ENCODE measurements at places on chromosomes 12 and 14. TPM values are rescaled to one million over a fixed set of nuclear protein-coding genes. Genes with fewer than 3 reads are reported as not detected.

DNA sequence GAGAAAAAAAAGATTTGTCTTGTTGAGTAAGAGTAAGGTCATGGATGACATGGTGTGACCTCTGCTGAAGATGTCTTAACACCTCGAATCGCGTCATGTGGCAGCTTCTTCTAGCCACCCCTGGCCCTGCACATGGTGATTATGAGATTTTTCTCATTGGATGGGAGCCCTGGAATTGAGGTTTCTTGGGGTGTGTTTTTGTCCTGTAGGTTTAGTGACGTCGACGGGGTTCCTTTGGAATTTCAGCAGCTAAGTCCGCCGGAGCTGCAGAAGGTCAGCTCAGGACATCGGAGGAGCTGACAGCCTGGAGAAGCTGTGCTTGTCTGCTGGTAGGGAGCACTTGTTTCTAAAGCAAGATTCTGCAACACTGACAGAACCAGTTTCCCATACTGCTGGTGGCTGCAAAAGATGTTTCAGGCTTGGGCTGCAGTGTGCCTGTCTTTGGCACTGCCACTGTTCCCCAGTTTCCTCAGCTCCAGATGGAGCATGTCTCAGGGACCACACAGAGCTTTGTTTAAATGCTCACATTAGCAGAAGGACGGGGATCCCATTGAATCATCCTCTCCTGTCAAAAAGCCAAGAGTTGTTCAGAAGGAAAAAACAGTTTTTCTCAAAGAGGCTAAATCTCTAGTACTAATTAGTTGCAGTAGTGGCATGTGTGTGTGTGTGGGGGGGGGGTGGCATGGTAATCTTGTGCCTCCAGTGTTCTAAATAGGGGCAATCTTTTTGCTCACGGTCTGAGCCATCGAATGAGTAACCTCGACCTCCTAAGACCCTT lies 5.2 kb upstream of the FOS start:
- DNase-seq: no peak

- no peak for DNase-seq
Measured at GRCh38 chr14:37972941-37973887, 234.5 kb upstream of the SSTR1 start.

- no peak for DNase-seq
Measured at GRCh38 chr12:114924946-114925475, 241.0 kb upstream of the TBX3 start.

DNA sequence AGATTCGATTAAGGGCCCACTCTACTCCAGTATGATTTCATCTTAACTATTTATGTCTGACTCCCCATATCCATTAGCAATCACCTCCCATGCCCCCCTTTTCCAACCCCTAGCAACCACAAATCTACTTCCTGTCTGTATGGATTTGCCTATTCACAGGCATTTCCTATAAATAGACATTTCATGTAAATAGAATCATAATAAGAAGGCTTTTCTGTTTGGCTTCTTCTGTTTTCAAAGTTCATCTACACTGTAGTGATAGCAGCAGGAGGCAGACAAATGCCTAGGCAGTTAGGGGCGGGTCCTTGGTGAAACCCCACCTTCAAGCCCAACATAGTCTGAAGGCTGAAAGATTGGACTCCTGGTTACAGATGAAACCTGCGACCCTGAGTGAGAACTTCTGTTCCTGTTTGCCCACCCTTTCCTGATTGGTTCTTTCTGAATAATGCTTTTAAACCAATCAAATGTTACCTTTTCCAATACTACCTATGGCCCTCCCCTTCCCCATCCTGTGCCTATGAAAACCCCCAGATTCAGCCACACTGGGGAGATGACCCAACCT lies 62.1 kb upstream of the HECTD1 start:
- DNase-seq: no peak

PMEL gene
- 0.57 TPM for total RNA-seq

SLC39A2 gene
- total RNA-seq: not detected

GRCh38 chr12:120463712-120464111 lies 5.8 kb downstream of the SRSF9 start:
- DNase-seq: no peak

Measured in left ventricle myocardium superior (tissue), 1 donor.